ENCODE measurements at places on chromosomes 4 and X.
A peak's percentile ranks its signal among the peaks of the same experiment; 100 is the strongest.

- DNase-seq: peak; percentile 39
Measured at GRCh38 chrX:16445166-16445752, 204.7 kb upstream of the S100G start.

- DNase-seq: peak; percentile 29
Measured at GRCh38 chr4:53490965-53491622, 100.2 kb downstream of the LNX1 start.

GRCh38 chr4:162699629-162700028 is 467.1 kb downstream of the NAF1 start:
- DNase-seq: no peak

- DNase-seq: no peak
Measured at GRCh38 chr4:169618286-169618685, 2.1 kb upstream of the CLCN3 start.

- no peak for DNase-seq
Measured at GRCh38 chrX:499870-500364, 113.2 kb upstream of the PPP2R3B start.

DNA sequence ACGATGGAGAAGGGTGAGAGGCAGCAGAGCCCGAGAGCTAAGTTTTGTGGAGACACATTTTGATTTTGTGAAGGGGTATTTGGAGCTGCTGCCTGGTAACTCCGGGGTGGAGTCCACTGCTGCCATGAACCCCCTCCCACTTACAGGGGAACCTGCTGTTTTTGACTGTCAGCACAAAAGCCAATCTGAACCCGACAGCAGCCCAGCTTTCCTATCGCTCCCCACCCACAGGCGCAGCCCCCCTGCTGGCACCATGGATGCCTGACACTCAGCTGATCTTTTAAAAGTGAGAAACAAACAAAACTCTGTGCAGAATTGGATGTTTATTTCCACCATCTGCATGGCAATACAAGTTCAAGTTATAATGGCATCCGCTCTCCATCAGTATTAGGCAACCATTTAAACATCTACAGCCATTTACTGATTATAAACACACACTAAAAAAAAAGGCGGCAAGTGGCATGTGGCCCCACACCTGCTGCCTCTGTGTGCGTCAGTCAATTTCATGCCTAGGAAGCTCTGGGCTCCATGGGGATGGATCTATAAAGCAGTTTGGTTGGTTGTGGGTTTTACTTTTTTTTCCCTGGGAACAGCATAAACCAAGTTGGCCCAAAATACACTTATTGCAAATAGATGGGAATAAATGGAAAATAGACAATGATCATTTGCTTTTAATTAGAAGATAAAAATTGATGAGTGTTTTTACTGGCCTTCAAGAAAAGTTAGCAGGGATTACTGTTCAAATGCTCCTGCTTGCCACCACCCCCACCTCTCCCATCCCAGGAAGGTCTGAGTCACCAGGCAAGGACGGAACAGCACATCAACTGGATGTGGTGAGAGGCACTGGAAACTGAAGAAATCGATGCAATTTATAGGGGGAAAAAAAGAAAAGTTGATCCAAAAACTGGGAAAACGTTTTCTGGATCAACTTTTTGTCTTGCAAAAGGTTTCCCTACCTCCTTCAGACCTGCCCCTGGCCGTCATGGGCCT is 46.0 kb downstream of the SEPSECS start:
- DNase-seq: no peak

DNA sequence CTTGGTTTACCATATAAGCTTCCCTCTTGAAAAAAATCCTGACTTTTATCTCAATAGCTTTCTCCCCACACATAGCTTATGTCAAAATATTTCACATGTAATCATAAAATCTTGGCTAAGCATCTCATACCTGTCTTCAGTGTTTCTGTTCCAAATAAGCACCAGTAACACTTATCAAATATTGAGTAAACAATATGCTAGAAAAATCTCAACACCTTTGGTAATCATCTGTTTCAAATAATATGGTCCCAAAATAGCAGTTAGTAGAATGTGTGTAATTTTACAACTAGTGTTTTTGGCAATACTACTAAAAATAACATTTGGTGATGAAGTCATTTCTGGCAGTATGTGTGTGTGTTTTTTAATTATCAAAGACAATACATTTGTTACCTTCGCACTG is 2138.2 kb downstream of the PCDH7 start:
- no peak for DNase-seq

DNA sequence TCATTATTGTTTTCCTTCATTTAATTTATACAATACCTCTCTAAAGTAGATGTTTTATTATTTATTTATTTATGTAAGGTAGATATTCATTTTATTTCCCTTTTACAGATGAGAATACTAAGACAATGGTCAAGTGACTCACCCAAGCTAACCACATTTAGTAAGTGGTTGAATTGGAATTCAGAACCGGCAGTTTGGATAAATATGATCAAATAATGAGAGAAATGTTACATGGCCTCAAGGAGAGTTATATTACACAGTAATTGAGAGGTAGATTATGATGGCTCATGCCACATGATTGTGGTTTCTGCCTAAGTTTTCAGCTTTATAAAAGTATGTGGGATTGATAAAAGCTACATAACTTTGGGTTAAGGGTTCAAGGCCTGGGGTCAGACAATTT is 239.4 kb upstream of the BOD1L1 start:
- DNase-seq: no peak

DNA sequence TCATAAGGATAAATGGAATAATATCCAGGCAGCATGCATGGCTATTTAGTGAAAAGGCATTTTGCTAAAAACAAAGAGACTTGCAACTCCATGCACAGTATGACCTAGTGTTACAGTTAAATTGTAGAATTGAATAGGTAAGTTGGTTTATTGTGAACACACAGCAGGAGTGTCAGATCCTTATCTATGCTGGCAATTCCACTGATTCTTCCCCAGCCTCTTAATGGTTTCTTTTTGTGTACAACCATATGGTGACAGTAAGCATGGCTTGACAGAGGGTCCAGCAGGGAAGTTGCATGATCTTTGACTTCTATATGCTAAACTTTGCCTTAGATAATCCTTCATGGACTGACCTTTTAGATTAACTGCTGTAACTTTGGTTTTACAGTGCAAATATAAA is 936.6 kb upstream of the EPHA5 start:
- DNase-seq: no peak
